ENCODE measurements at places on chromosomes 12 and 14.

DNA sequence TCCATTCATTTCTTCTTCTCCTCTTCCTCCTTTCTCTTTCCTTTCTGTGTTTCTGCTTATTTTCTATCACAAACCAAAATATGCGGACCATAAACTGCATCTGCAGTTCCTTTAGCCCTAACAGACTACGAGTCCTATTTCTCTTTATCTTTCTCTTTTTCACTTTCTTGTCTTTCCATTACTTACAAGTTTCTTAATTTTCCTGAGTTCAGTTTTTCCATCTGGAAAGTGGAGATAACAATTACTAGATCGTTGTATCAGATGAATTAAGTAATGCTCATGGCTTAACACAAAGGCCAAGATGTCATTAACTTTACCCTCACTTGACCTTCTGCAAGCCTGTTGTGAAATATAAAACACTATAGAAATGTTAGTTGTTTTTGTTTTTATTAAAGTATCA, 983 bp upstream of the COPS7A start:
- no peak for DNase-seq

- DNase-seq, result no peak
These were observed 253.2 kb downstream of the CACNA1C start for GRCh38 chr12:2306012-2306411.

- DNase-seq, result no peak
These were observed 143.1 kb upstream of the HMGA2 start for GRCh38 chr12:65681226-65681625.

- DNase-seq, result no peak
These were observed 11.9 kb downstream of the GPR68 start for GRCh38 chr14:91232603-91233002.

DNA sequence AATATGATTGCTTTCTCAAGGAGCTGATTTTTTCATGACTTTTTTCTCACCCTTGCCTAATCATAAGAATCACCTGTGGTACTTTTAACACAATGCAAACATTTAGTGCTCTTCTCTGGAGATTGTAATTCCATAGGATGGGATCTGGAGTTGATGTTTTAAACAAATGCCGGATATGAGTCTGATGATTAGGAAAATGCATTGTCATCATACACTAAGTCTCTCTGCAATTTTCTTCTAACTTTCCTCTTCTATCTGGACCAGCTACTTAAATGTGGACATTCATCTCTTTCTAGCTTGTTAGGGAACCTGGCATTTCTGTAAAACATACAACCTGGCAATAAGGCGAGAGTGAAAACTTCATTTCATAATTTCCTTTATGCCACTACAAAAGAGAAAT, 23.5 kb downstream of the PMCH start:
- DNase-seq, result no peak

DNA sequence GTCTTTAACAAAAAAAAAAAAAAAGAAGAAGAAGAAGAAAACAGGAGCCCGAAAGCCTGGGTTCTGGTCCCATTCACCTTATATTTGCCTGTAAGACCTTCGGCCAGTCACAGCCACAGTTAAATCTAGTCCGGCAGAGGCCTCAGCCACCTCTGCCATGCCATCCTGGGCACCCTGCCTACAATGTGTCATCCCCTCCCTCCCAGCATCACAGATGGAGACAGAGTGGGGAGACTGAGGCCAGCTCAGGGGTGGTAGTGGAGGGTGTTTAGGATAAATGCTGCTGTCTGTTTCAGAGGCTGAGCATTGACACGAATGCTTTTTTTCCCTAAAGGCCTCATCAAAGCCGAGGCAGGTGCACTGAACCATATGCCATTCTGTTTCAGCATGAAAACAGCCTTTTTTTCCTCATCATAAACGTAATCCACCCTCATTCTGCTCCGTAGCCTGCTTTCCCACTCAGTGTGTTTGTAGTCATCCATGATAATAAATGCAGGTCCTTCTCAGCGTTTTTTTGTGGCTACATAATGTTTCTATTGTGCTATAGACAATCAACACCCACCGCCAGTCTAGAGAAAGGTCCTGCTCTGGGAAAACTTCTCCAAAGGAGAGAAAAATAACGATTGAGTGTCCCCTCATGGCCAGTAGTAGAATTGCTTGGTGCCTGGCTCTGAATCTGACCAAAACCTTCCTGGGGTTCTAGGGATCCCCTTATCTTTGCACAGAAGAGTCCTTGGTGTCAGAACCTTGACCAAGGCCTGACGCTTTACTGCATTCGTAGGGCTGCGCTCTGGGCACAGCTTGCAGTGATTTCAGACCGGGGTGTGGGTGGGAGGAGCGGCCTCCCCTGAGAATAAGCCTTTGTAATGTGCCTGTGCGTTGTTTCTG, 41.1 kb upstream of the TSPAN9 start:
- DNase-seq, result no peak

GRCh38 chr12:10194160-10194670, 15.4 kb downstream of the TMEM52B start:
- DNase-seq, result no peak

DNA sequence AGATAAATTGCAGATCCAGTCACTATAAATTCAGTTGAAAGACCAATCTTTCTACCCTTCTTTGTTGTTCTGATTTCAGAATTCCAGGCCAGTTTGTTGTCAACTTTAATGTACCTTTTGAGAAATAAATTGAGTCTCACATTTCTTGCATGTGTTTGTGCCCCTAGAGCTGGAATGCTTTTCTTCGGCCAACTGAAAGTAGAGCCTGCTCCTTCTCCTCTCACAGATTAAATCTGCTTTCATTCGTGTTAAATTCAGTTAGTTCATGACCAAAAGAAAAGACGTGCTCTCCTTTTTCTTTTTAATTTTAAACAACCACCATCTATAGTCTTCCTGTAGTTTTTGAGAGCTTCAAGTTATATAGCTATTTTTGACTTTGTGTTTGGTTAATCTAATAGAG, 22.9 kb downstream of the SOCS2 start:
- no peak for DNase-seq

DNA sequence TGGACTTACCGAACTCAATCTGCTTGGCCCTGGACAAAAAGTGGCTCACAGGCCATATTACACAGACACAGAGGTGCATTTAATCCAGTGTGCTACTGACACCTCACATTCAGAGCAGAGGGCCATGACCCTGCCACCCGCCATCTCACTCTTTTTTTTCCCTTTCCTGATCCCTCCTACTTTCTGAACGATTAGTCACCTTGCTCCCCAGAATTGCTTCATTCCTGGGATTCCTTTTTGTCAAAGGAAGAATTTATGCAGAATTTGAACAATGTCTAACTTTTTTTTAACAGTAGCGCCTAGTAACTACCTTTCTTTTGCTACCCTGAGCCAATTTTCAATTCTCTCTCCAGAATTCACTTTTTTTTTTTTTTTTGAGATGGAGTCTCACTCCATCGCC, 4.6 kb downstream of the PKP2 start:
- DNase-seq, result no peak

GRCh38 chr12:28278960-28279359, 88.7 kb downstream of the CCDC91 start:
- DNase-seq, result no peak

- peak; percentile 17 for DNase-seq
These were observed 4.0 kb upstream of the TESPA1 start for GRCh38 chr12:54988402-54989054.

GRCh38 chr12:25518512-25518911, 34.6 kb downstream of the LMNTD1 start:
- DNase-seq, result no peak

GRCh38 chr14:70282666-70283065, 76.8 kb downstream of the COX16 start:
- DNase-seq, result no peak

DNA sequence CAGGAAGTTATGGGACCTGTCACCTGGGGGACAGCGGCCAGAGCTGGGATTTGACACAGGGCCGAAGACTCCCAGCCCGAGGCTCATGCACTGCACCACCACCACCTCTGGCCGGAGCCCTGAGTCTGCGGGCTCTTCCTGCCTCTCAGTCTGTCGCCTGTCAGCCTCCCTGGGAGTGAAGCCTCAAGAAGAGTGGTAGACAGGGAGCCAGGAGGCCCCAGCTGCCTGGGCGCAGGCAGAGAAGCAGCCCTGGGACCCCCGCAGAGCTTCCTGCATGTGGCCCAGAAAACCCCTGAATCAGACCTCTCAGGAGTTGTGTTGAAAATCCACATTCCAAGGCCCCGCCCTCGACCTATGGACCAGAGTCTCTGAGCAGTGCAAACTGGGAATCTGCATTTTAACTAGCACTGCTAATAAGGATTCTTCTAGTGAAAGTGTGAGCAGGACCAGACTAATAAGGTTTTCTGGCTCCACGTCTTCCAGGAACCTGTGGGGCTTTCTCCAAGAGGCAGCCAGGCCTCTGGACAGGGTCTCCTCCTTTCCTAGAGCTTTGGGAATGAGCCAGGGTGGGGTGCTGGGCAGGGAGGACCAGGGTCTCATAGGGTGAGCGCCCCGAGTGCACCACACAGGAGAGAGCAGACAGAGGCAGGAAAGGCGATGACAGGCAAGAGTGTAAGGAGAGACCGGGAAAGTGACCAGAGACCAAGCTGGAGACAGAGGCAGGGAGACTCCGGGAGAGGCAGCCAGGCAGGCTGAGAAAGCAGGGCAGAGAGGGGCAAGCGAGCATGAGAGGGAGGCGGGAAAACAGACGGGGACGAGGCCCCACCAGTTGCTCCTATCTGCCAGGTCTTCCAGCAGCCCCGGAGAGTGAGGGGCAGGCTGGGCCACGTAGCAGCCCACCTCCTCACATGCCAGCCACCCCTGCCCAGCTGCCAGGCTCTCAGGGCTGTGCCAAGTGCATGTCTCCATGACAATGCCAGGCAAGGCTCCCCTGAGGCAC, 112.4 kb downstream of the BCL11B start:
- no peak for DNase-seq

DNA sequence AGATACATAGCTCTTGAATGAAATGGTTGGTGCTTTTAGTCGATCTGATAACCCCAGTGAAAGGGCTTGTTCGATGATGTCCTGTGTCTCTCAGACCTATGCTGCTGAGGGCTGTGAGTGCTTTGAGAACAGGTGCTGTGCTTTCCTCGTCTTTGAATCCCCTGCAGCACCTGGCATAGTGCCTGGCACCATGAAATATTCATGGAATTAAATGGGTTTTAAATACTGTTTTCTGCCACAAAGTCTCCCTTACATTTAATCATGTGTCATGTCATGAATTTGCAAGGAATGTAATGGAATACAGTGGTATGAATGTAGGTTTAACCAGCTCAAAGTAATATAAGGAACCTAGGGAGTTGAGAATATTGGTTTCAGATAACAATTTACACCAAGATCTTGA, 220.5 kb upstream of the PRICKLE1 start:
- DNase-seq, result no peak

GRCh38 chr14:68798621-68799020, 5.8 kb upstream of the ZFP36L1 start:
- no peak for DNase-seq

DNA sequence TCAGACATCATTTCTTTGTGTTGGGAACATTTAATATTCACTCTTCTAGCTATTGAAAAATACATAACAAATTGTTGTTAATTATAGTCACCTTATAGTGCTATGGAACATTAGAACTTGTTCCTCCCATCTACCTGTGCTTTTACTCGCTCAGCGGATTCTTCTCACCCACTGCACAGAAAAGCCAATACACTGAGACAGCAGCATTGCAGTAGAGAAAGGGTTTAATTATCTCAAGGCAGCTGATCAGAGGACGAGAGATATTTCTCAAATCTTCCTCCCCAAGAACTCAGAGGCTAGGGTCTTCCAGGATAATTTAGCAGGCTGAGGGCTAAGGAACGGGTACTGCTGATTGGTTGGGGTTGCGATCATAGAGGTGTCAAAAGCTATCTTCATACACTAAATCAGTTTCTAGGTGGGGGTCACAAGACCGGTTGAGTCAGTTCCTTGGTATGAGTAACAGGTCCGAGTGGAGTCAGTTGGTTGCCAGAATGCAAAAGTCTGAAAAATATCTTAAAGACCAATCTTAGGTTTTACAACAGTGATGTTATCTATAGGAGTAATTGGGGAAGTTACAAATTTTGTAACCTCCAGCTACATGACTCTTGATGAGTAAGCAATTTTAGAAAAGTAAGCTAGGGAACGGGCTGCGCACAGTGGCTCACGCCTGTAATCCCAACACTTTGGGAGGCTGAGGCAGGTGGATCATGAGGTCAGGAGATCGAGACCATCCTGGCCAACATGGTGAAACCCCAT, 173.1 kb downstream of the FBXL14 start:
- DNase-seq, result no peak

DNA sequence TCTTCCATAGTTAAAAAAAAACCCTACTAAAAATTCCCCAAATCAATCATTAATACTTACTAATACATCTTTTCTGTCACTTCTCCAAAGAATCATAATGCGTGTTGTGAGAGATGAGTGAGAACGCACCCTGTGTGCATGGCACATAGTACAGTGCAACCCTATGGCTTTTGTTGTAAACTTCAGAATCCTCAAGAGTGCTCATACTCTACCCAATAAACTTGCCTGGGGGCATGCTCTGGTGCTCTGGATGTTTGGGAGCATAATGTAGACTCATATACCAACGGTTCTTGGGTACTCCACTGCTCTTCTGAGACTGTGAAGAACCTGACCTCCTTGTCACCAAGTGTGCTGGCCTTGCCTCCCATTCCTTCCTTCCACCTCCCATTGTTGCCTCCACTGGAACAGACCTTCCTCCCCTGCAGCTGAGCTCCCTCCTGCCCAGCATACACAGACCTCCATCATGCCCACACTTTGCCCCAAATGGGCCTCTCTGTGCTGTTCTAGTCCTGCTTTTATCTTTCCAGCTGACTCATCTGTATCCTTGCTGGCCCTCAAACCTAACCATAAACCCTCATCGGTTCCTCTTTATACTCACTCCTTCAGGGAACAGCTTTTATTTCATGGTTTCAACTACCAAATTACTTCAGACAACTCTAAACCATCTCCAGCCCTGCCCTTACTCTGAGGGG, 8.9 kb downstream of the DCP1B start:
- DNase-seq, result no peak

DNA sequence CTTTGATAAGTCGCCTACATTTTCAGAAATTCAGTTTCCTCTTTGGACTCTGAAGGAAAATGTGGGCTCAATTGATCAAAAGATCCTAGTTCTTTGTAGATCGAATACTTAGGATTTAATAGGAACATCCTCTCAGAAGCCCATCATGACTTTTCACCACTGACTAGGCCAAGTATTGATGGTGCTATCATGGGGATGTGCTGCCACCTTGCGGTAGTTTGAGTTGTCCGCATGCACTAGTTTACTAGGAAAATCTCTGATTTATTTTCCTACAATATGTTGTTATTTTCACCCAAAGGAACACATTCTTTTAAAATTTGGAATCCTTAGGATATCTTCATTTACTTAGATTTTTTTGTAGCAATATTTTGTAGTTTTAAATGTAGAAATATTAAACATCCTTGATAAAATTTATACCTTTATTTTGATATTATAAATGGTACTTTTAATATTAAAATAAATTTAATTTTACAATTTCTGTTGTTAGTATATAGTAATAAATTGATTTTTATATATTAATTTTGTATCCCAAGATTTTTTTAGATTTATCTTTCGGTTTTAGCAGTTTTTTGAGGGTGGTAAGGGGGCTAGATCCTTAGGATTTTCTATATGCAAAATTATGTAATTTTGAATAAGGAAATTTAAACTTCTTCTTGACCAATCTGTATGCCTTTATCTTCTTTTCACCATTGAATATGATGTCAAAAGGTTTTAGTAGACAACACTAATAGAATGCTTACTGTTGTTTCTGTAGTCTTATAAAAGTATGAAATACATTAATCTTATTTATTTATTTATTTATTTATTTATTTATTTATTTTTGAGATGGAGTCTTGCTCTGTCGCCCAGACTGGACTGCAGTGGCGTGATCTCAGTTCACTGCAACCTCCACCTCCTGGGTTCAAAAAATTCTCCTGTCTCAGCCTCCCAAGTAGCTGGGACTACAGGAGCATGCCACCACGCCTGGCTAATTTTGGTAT, 52.9 kb upstream of the OR9K2 start:
- DNase-seq, result peak; percentile 89

GRCh38 chr12:103929784-103930033, 501 bp upstream of the HSP90B1 start:
- DNase-seq, result no peak
